ENCODE measurements at places on chromosomes 6 and 20.

DNA sequence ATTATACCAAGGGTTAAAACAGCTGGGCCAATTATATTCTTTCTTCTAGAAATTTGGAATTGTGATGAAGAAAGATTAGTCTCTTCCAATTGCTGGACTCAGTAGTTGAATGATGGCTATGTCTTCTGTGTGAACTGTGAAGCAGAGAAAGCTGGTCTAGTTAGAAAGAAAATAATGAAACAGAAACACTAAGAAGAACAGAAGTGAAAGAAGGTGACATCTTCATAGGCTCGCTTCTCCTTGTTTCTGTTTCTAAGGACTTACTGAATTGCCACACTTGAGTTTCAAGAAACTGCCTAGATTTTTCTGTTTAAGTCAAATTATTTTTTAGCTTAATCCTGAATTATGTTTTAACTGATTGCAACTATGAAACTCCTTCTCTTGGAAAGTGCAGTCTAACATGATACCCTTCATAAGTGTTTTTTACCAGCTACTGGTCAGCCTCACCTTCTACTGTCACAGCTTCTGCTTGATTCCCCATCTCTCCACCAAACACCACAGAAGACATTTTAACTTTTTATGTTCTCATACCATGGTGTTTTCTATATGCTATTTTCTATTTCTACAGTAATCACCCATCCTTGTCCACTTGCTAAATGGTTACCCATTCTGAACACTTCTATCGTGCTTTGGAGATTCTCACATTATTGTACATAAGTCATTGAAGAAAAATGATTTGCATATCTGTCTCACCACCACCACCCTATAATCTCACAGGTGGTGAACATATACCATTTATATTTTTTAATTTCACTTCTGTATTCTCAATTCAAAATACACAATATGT is 268.8 kb downstream of the GRIK2 start:
- no peak for DNase-seq

GRCh38 chr6:41027799-41028560 is 11.0 kb downstream of the UNC5CL start:
- peak; percentile 92 for DNase-seq

DNA sequence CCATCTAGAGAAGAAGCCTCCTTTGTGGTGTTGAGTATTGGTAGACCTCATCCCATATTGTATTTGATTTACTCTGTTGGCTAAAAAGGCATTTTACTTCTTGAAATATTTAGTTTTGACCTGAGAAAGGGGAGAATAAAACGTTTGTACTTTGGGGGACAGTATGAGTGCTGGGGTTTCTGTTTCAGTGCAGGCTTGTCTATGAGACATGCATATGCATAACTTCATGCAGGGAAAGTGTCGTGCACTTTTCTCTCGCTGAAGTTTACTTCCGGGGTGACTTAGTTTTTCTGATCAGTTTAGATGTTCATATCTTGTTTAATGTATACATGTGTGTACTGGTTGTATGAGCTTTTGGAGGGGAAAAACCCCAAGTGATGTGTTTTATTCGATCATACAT is 59.5 kb downstream of the UTRN start:
- no peak for DNase-seq

DNA sequence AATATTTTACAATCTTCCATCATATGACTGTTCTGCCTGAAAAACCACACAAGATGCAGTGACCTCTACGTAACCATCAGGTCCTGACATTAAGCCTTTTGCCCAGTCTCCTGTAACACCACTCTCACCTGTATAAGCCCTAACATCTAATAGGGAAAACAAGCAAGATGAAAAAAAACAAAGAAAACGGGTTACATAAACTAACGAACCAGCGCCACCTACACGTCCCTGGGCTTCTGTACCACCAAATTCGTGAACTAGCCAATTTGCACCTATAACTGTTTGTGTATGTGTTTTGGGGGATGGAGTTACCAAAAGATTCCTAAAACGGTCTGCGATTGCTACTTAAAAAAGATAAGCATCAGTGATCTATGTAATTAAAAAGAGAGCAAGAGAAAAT is 70.2 kb downstream of the BLOC1S5 start:
- DNase-seq: no peak

- DNase-seq: no peak
Observed at GRCh38 chr6:163955756-163956155, 541.2 kb downstream of the QKI start.

GRCh38 chr6:81929828-81930227 is 177.3 kb upstream of the TENT5A start:
- no peak for DNase-seq

DNA sequence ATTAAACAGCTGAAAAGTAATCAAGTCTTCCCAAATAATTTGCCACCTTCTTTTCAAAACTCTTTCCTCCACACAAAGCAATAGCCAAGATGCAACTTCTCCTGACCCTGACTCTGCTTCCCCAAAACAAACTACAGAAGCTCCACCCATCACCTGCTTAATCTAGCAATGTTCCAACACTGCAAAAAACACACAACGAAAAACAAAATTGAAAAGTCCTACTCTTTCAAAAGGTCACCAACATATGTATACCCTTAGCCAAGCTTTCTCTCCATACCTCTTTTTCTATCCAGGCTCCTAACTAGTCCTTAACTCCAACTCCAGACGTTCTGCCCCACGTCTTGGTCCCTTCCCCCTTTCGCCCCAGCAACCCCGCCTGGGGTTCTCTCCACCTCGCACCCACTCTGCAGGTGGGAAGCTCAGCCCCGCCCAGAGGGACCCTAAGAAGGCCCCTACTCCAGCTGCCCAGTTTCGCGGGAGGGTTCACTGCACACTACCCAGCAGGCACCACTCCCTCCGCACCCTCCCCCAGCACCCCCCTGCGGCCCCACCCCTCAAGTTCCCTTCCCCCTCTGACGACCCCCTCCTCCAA is 717 bp downstream of the CSNK2A1 start:
- DNase-seq: no peak

Data from type B pancreatic cell (in vitro differentiated cells).